ENCODE measurements at places on chromosomes 7 and 10. TPM values are rescaled to one million over a fixed set of nuclear protein-coding genes. Genes with fewer than 3 reads are reported as not detected.

GRCh38 chr7:75039709-75040108 is 33.9 kb downstream of the RCC1L start:
- no peak for DNase-seq

The FOXK1 gene
- 47.8 TPM for total RNA-seq

The ZDHHC4 gene
- total RNA-seq: 83.4 TPM

The SLC18A3 gene
- 0.20 TPM for total RNA-seq

GRCh38 chr7:1812509-1813393 is 142.7 kb downstream of the ELFN1 start:
- no peak for DNase-seq

DNA sequence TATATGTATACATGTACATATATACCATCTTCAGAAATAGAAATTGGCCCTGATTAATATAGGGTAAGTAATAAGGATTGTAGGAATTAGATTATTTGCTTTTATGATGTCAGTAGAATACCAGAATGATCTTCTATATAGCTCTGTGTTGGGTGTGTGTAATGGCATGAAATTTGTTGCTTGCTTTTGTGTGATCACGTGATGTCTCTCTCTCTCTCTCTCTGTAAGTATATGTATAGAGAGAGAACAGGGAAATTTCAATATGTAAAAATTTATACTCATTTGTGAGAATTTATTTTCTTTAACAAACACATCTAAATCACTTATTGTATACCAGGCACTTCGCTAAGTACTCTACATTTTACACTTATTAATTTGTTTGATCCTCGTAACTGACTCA is 272.7 kb downstream of the BICC1 start:
- no peak for DNase-seq

DNA sequence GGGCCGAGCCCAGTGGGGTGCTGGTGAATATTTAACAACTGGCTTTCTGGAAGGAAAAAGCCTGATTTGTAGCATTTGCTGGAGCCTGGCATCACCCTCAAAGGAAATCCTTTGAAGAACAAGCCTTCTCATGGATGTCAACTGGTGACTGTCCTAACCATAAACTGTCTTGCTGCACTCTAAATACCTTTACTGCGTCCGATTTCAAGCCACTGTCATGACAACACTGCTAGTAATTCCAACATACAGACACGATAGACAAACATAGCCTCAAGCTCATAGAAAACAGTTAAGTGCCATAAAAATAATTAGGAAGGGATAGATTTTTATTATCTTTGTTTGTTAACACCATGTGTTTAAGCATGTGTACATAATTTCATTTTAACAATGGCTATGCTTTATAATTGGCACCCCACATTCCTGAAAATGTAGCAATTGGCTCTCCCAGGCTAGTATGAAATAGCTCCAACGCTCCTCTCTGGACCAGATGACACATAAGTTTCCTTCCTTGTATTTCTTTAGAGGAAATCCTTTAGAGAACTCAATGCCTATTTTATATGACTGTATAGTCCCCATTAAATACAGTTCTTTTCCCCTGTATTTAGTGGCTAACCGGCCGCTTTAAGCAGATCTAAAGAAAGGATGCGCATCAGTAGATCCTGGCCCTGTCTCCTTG is 273.4 kb downstream of the PRPF18 start:
- DNase-seq: no peak

The STK32C gene
- 8.4 TPM for total RNA-seq

DNA sequence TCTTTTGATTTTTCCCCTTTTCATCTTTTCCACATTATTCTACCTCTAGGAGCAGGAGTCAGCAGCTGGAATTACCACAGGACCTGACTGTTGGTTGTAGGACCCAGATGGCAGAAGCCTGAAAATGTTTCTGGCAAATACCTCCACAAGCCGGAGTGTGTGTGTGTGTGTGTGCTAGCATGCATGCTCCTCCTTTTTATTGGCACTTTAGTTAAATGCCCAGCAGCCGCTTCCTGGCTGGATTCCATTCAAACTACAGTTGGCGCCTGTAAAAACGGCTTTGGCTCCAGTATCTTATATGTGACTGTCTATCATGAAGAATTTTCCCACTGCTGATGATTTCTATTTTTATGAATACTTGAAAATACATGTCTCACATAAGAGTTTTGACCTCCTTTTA is 319.7 kb upstream of the SP4 start:
- DNase-seq: no peak

The ZP3 gene
- total RNA-seq: not detected

GRCh38 chr10:126209451-126209850 is 178.8 kb downstream of the ADAM12 start:
- no peak for DNase-seq

The CADPS2 gene
- total RNA-seq: 4.3 TPM

DNA sequence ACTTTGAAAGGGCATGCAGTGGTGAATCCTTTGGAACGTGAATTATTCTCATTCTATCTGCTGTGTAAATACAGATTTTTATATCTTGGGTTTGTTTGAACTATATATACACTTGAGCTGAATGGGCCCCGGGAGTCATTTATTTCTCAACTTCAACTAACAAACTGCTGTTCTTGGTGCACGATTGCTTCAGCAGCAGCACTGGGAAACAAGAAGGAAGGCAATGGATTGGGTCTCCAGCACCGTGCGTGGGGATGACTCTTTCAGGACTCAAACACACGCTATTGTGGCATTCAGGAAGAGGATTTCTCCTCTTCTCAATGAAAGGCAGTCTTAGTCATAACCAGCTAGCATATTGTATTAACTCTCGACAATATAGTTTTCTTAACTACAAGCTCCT is 226.0 kb upstream of the NFE2L3 start:
- DNase-seq: no peak

DNA sequence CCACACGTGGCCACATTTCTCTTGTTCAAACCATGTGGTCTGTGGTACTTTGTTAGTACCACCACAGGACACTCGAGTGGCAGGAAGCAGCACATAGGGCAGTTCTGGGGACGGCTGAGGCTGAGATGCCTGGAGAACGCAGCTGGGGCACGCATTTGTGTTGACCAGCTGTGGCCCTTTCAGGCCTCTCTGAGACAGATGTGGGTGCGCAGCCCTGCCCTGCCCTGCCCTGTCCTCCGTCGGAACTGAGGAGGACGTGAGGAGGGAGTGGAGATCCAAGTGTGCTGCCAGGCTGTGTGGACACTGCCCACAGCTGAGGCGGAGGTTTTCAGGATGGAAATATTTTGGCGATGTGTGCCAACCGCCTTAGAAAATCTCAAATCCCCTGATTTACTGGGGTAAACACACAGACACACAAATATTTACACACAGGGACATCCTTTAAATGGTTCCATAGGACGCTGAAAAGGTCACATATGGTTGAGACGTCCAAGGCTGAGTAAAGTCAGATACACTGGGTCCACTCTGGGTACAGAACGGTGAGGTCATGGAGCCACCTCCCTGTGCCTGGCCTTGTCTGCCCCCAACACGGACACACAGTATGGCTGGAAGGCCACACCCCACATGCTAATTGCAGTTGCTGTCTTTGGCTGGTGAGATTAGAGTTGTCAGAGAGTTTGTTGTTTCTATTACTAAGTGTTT is 14.8 kb downstream of the BHLHA15 start:
- DNase-seq: no peak

DNA sequence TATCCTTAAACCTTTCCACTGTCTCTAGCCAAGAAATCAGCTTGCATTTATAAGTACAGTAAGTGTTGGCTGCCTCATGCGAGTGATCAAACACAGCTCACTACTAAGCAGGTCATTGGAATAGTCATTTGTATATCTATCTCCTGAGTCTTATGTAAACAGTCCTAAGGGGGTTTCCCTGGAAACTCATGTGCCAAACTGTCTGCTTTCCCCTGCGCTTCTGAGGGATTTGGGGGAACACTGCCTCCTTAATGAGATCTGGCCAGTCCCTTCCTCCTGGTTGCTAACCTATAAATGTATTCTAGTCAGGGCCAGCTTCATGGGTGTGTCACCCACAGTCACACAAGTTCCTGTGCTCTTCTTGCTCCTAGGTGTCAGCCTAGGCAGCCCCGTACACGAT is 133.1 kb downstream of the CD36 start:
- DNase-seq: no peak

DNA sequence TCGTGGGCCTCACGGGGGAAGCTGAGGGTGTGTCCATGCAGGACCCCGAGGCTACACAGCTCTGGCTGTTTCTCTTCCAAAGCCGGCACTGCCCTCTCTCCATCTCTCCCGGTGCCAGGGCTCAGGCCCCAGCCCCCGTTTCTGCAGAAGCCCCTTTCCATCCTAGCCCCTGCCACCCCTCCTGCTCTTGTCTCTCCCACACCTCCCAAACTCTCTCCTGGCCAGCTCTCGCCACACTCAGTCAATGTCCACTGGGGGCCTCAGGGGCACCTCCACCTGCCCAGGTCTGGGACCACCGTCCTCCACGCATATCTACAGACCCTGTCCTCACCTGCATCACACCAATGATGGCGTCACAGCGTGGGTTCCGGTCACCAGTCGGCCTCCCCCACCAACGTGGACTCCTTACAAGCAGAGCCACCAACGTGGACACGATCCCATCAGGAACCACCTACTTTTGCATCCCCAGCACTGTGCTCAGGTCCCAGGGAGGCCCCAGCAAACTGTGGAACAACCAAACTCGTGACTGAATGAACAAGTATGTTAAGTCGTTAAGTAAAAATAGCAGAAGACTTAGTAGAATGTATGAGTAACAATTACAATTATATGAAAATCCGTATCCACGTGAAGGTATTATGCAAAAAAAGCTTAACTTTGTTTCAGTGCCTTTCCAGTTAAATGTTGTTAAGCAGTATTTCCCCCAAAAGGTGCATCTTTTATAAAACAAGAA is 38.4 kb downstream of the DIP2C start:
- no peak for DNase-seq

The AKR1C2 gene
- total RNA-seq: 12.6 TPM

DNA sequence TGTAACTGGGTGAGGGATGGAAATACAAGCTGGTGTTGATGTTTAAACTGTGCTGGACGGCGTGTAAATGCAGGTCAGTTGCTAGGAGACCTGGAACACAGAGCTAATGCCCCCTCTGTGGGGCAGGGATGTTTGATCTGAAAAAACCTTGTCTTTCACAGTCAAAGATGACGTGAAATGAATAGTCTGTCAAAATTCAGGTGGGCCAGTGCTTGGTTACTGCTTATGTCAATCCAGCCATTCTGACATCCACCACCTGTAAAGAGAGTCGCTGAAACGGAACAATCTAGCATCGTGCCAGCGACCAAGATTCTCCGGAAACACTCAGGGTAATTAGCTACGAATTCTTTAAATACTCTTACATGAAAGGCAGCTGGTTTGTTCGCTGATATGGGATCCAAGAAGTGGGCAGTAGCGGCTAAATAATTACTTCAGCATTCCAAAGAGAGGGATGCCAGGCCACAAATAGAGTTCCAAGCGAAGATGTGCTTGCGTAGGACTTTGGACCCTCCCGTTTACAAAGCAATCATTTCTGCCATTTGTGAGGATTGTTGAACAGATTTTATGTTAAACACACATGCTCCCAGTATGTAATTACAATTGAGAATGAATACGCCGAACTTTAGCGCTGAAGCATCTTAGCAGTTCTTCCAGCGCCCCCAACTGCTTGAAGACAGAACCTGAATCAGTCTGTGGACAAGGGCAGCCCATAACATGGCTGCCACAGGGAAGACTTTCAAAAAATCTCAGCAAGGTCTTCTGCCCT is 7.3 kb upstream of the ASB4 start:
- DNase-seq: no peak

DNA sequence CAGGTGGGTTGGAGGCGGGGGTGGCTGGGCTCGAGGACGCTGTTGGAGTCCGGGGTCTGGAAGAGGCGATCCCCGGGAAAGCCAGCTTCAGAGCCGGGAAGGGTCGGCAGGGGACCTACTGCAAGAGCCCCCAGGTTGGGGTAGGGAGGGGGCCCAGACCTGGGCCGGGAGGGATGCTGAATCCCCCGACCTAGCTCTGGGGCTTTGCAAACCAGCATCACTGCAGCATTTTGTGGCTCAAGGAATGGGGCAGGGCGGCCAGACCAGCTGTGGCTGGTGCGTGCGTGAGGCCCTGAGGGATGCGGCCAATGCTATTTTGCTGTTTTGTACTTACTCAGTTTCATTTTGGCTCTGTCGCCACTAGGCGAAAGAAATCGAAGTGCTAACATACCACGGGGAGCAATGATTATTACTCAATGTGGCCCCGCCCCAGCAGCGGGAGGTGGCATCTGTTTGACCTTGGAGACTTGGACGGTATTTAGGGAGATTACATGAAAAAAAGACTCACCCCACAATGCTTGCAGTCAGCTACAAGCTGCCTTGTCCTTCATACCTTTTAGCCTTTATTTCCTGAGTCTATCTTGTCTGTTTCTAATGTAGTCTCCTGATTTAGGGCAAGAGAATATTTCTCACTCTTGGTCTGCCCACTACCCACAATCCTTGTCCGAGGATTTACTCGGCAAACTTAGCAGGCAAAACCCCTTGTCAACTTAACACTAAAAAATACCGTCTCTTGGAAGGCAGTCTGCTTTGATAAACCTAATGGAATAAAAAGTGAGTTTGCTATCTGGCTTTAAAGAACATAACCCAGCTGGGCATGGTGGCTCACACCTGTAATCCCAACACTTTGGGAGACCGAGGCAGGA is 16.2 kb downstream of the HSPB1 start:
- peak; percentile 50 for DNase-seq

The STAG3 gene
- total RNA-seq: 2.4 TPM

DNA sequence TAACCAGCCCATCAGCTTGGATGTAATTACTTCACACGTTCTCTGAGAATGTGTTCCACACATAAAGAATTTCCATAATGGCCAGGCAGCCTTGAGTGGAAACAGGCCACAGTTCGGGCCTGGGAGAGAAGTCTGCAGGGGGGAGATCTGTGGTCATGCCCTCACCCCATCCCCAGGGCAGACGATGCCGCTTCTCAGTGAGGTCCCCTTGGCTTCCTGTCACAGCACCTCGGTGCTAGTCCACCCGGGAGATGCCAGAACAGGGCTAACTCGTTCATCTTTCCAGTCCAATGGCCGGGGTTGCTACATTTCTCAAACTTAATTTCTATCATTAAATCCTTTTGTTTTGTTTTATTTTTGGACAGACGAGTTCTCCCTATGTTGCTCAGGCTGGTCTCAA is 624.1 kb downstream of the PTPRN2 start:
- no peak for DNase-seq

DNA sequence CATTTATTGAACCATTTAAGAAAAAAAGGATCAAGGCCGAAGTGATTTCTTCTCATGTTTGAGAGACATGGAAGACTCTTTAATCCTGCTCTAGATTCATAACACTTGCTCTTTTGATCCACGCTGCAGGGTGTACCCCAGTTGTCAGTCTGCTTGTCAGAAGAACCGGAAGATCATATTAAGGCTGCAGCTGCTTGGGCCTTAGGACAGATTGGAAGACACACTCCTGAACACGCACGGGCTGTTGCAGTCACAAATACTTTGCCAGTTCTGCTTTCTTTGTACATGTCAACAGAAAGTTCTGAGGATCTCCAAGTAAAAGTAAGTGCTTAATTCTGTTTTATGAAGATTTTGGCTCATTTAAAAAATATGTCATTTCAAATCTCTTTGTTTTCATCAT is 46.3 kb downstream of the SPAG6 start:
- no peak for DNase-seq

DNA sequence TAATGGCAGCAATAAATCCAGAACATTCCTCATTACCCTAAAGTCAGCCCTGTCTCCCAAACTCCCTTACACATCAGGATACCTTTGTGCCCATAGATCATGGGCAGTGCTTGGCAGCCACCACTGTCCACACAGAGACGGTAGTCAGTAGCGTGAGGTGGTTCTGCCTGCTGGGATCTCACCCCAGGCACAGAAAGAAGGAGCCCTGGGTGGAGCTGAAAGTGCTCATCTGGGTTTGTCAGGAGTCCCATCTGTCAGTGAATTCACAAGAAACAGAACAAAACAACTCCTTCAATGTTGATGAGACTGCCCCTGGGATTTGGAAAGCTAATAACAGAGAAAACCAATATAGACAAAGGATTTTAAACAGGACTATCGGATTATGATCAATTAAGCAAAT is 90.2 kb upstream of the PRSS58 start:
- DNase-seq: no peak

Measured in progenitor cell of endocrine pancreas (in vitro differentiated cells).